H1 (cell line): ENCODE measurements at places on chromosomes 7 and 10. TPM values are rescaled to one million over a fixed set of nuclear protein-coding genes. Genes with fewer than 3 reads are reported as not detected.

- DNase-seq = no peak
These were observed 37.8 kb upstream of the MMD2 start for GRCh38 chr7:4996696-4997222.

DNA sequence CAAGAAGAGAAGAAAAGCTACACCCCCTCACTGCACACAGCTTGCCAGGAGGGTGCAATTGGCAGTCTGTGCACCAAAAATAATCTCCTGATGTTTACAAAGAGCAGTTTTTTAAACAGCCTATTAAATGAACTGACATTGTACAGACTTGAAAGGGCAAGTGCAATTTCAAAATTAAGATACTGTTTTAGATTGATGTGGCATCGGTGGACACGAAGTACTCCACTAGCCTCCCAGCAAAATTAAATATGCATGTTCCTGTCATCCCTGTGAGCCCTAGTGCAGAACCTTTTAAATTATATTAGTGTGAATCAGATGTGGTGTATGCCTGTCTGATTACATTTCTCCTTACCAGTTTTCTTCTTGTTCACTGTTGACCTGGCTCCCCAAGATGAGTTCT, 87.9 kb downstream of the WIPF3 start:
- no peak for DNase-seq

GRM8 gene
- 2.8 and 3.7 TPM in 2 replicates for total RNA-seq

DNA sequence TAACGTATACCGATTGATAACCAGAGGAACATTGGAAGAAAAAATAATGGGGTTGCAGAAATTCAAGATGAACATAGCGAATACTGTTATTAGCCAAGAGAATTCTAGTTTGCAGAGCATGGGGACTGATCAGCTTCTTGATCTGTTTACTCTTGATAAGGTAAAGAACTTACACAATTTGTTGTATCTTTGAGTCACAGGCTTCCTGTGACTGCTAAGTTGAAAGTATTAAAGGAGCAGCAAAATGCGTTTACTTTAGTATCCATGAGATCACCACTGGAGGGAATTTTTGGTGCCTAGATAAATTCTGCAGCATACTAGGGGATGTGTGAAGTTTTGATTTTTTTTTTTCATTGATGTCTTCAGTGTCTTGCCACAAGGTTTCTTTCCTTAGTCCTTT, 103.6 kb downstream of the BTAF1 start:
- DNase-seq = no peak

DNA sequence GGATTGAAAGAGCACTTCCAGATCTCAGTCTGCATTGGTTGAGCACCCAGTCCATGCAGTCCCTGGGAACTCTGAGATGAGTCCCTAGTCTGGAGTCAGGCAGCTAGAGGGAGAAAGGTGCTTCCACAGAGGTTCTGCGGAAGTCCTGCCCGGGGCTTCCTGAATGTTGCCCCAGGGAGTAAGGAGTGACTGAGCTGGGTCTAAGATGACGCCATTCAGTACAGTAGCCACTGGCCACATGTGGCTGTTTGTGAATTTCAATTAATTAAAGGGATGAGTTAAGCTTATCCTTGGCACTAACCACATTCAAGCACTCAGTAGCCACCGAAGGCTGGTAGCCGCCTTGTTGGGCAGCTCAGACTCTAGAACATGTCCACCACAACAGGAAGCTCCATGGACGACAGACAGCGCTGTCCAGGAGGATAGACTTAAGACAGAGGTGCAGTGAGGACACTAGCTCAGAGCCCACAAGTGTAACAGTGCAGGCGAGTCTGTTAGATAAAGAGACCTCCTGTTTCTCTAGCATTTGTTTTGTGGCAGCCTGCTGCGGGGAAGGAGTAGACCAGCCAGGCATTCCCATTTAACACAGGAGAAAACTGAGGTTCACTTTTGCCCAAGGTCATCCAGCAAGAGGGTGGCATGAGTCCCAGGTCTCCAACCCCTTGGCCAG, 101.6 kb upstream of the PPIF start:
- no peak for DNase-seq

GRCh38 chr7:48112401-48113165, 23.5 kb downstream of the UPP1 start:
- DNase-seq = no peak

DNA sequence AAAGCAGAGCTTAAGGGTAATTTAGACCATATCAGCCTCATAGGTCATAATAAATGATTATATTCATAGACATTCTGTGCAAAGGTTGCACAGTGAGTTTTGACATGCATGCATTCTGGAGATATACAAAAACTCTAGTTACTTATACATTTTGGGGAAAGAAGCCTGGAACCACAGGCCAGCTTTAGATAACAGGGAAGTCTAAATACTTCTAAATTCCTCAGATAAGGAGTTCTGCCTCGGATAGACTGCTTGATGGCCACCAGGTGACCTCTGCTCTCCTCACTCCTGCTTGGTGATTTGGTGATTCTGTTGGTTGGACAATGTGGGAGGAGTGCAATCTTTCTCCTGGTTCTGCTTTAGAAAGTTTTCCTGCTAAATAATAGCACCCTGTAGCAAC, 77.9 kb downstream of the SGMS1 start:
- no peak for DNase-seq

- peak; percentile 67 for DNase-seq
These were observed 276.9 kb downstream of the CSTF2T start for GRCh38 chr10:51422311-51423120.

- DNase-seq = no peak
These were observed 90.1 kb downstream of the ZNF365 start for GRCh38 chr10:62464308-62464707.

- DNase-seq = no peak
These were observed 581 bp downstream of the FAM3C start for GRCh38 chr7:121395494-121395960.

GRCh38 chr7:151060416-151061212, 1.2 kb downstream of the SLC4A2 start:
- no peak for DNase-seq
